CD4-positive, alpha-beta T cell treated with Interleukin-2 at 100 ng/mL for 4 hours (primary cell): ENCODE measurements at places on chromosomes 2 and 18.
A peak's percentile ranks its signal among the peaks of the same experiment; 100 is the strongest.

- no peak for DNase-seq
These were observed 123.5 kb downstream of the CABLES1 start for GRCh38 chr18:23258566-23259469.

- DNase-seq: no peak
These were observed 16.3 kb upstream of the WDR75 start for GRCh38 chr2:189424961-189425360.

DNA sequence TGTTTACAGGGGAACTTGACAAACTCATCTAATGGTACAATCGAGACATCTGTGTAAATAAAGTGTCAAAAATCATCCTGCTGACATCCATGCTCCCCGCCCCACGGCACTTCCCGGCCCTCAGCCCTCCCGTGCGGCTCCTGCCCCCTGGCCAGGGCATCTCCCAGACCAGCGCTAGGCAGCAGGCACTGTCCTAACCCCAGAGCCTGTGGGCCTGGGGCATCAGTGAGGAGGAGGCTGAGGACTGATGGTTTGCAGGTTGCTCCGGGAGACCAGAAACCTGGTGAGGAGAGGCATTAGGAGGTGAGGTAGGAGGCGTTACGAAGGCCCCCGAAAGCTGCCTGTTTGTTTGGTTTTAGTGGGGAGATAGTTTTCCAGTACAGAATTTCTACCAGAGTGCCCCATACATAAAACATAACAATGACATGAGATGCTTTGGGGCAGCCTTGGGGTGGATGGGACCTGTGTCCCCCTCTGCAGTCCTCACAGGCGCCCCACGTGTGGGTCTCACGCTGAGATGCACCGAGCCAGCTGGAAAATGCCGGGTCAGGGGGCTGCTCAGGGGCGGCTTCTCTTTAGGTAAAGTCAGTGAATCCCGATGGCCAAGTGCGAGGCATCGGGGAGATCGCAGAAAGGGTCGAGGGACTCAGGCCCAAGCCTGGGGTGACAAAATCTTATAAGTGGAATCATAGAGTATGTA is 114.2 kb downstream of the RTP5 start:
- no peak for DNase-seq

DNA sequence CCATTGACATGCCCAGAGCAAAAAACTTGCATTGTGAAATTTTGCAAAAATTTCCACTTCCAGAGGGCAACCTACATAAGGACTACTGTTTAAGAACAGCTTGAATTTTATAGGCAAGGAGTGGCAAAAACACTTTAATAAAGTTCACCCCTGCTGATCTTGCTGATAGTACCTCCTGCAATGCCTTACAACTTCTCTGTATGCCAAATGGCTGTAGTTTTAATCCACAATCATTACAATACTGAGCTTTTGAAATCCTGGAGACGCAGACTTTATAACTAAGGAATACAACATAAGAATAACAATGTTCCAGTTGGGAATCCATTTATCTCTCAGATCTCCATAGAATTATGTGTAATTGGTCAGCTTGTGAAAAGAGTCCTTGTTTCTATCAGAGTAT is 247.5 kb downstream of the KCNJ3 start:
- DNase-seq: no peak

- DNase-seq: no peak
These were observed 35.9 kb downstream of the INPP4A start for GRCh38 chr2:98480598-98480997.

- DNase-seq: peak; percentile 82
These were observed 13.8 kb downstream of the FOSL2 start for GRCh38 chr2:28406276-28407096.

DNA sequence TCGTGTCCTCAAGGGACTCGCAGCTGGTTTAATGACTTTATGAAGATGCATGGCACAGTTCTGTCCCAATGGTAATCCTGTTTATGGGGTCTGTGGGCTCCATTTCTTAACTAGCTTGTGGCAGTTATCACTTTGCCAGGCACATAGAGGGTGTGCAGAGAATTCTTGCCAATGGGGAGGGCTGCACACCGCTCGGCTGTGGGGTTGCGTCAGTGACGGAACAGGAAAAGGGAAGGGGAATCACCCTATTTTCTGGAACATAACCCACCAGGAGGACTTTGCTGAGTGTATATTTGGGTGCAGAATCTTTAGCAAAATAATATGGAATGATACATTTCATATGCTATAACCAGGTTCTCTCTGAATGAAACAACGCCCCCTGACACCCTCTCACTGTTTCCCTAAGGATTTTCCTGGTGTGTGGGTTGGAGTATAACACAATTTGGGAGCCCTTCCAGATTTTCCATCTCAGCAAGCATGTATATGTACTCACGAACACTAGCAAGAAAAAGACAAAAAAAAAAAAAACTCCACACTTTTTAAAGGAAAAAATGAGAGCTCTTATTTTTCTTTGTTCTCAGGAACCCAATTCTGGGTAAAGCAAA is 43.9 kb upstream of the TRIB2 start:
- no peak for DNase-seq

- no peak for DNase-seq
These were observed 7.0 kb upstream of the LYPD1 start for GRCh38 chr2:132676999-132677398.

- no peak for DNase-seq
These were observed 18.6 kb upstream of the ACOXL start for GRCh38 chr2:110713513-110714362.

- DNase-seq: no peak
These were observed 80.4 kb downstream of the MC4R start for GRCh38 chr18:60292186-60292585.

DNA sequence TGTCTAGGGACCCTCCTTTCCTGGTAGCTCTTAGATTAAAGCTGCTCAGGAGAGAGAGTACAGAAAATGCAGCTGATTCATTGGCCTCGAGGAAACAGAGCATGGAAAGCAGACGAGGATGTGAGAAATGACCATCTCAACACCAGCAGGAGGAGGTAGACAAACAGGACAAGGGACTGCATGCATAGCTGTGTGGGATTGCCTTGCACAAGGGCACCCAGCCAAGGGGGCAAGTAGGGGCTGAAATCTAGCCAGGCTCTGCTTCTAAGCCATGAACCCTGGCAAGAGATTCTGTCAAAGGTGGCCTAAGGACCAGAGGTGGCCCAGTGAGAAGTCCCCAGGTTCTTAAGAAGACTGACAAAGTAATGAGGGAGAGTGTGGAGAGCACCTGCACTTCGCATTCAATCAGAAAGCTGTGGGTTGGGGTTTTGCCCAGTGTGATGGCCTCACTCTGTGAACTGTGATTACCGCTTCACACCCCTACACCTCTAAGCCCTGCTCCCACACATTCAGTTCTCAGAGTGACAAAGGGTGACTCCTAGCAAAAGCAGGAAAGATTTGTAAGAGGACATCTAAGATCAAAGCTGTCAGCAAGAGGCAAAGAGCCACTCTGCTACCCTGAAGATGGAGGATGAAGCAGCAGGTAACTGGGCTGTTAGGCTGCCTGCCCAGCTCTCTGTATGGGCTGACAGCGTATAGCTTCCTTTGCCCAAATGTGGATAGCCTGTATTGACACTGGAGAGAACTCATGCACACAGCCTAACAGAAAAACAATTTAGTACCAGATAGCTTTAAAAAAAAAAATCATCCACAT is 151.3 kb upstream of the PELI1 start:
- DNase-seq: no peak

GRCh38 chr2:10019174-10019573 is 24.2 kb upstream of the KLF11 start:
- no peak for DNase-seq
